Kidney (tissue), 22 donors: ENCODE measurements at places on chromosomes 3 and 15. TPM values are rescaled to one million over a fixed set of nuclear protein-coding genes. Genes with fewer than 3 reads are reported as not detected.

AP3B2 gene
- total RNA-seq: 4.7 TPM

MINDY4B gene
- total RNA-seq: not detected

GRCh38 chr3:138694287-138695007 is 85.9 kb downstream of the FAIM start:
- no peak for DNase-seq

DNA sequence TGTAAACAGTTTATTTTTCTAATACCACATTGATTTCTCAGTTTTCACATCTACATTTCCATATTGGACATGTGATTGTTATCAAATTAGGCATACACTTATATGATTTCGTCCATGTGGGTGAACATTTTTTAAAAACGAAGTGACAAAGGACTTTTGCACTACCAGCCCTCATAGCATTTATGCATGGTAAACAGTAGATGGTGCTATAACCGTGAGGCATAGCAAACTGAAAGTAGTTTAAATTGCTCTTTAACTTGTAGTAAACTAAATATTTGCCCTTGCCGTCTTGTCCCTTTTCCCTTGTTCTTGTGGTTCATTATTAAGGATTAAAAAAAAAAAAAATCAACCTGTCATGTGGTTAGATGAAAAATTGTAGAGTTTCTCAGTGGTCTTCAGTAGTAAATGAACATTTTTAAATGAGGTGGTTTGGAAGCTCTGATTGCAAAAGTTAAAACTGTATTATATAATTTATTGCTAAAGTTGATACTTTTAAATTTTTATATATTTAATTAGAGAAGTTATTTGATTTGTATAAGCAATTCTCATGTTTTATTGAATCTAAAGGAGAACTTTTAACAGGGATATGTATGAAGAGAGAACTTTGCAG is 24.0 kb downstream of the STX19 start:
- DNase-seq: no peak

- DNase-seq: no peak
Observed at GRCh38 chr3:194119831-194120590, 15.9 kb upstream of the HES1 start.

FBXW12 gene
- total RNA-seq: not detected

ROPN1 gene
- 0.54 TPM for total RNA-seq

GRCh38 chr3:159252772-159253384 is 451.0 kb downstream of the MFSD1 start:
- no peak for DNase-seq

UROC1 gene
- total RNA-seq: not detected

FAM43A gene
- total RNA-seq: 11.4 TPM

DNA sequence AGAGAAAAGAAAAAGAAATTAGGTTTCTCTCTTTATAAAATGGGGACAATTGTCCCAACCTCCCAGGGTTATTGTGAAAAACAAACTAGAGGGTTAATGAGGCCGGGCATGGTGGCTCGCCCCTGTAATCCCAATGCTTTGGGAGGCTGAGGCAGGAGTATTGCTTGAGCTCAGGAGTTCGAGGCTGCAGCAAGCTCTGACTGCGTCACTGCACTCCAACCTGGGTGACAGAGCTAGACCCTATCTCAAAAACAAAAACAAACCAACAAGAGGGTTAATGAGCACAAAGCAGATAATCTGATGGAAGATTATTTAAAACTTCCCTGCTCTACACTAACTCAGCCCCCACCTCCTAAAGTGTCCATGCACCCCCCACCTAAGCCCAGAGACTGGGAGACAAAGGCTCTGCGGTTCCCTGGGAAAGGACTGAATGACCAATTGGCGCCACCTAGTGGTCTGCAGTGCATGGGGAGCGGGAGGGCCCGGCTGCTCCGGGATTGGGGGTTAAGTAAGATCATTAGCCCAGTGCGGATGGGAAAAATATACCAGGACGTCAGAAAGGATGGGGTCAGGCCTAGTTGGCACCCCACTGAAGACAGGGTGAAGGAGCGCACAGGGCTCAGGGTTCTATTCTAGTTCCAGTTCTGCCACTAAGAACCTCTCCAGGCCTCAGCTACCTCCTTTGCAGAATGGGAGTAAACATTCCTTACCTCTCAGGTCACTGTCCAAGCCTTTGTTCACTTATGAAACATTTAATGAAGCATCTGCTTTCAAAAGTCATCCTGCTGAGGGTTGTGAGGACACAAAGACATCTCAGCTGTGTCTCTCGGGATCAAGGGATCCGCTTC is 15.6 kb downstream of the PIF1 start:
- DNase-seq: peak; percentile 84

BDH1 gene
- total RNA-seq: 21.2 TPM

DNA sequence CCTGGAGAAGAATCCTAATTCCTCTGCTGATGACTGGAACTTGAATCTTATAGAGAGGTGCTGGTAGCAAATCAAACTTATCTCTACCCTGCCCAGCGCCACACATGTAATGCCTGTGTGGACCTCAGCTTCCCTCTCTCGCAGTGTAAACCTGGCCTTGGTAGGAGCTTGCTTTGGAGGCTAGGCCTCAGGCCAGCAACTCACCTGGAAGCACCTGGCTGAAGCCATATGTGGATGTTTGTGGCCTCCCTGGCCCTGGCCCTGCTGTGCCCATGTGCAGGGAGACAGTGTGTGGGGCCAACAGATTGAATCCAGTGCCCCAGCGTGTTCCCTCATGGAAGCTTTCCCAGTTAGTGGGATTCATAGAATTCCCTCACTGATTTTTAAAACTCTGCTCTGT is 8.4 kb downstream of the TTC21A start:
- no peak for DNase-seq

DNA sequence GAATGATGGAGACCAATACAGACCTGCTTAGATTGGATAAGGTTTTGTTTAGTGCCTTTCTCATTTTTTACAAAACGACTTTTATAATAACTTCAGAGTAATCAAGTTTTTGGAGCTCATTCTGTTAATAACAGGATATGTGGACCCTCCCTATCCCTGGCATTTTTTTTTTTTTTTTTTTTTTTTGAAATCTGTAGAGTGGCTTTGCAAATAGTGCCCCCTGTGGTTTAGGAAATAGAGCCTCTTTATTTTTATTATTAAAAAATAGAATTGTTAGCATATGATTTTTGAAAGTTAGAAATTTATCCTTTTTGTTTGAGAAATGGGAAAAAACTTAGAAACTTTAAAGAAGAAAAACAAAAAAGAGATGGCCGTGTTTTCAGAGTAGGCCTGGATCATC is 11.4 kb downstream of the SKIL start:
- no peak for DNase-seq

SEMA3G gene
- total RNA-seq: 25.7 TPM

GRCh38 chr3:181330821-181331563 is 341.5 kb upstream of the DNAJC19 start:
- no peak for DNase-seq

DNA sequence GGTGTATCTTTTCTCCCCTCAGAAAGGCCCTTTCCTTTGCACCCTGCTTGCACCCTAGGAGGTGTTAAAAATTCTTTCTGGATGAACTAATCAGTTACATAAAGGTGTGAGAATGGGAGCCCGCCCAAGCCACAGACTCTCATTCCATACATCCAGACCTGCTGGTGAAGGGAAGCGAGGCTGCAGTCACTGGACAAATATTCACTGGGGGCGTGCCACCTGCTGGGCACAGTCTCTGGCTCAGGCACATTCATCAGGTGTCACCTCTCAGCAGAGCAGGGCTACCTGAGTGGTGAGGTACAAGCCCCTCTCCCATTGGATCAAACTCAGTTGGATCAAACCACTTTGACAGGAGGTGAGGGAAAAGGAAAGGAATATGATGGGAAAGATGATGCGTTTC is 52.0 kb downstream of the NTRK3 start:
- DNase-seq: no peak

ATP2C1 gene
- 102 TPM for total RNA-seq
